ENCODE measurements at places on chromosomes 6 and 20.

- DNase-seq: no peak
Measured at GRCh38 chr6:43013097-43013842, 476 bp downstream of the MEA1 start.

DNA sequence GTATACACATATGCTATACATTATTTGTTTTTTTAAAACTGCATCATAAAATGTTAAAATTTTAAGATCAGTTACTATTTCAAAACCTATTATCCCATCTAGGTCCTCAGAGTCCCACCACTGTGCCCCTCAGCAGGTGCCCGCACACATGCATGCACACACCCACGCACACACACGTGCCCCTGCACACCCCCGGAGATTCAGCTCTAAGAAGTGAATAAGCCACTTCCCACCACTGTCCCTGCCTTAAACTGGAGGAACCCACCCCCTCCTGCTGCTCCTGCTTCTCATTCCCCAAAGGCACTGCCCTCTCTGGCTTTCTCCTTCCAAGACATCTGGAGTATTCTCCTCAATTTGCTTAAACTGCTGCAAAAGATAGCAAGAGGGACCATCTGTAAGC is 5.4 kb upstream of the FAM210B start:
- DNase-seq: no peak

DNA sequence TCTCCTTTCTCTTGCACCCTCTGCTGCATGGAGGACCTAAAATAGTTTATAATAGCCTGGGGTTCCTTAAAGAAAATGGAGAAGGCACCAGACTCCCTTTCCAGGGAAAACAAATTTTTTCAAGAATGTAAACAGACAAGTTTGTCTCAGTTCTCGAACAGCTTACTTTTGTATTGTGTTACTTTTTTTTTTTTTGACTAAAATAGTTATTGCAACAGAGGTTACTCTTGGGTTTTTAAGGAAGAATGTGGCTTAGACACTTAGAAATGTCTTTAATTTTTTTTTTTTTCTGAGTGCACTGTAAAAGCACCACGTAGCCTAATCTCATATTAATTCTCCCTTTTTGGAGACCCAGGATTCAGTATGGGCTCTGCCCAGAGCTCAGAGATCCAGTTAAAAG is 148.7 kb upstream of the CARMIL1 start:
- DNase-seq: no peak

- DNase-seq: no peak
Measured at GRCh38 chr20:57990396-57990987, 238.0 kb downstream of the ANKRD60 start.

GRCh38 chr6:154974485-154975149 is 20.5 kb upstream of the TIAM2 start:
- no peak for DNase-seq

- DNase-seq: no peak
Measured at GRCh38 chr6:32196682-32197616, 4.5 kb upstream of the GPSM3 start.

GRCh38 chr6:90605749-90606340 is 19.0 kb upstream of the MAP3K7 start:
- no peak for DNase-seq

- no peak for DNase-seq
Measured at GRCh38 chr20:47284373-47284772, 72.1 kb downstream of the ZMYND8 start.
